LHCN-M2 (cell line): ENCODE measurements at places on chromosomes 1 and 21. TPM values are rescaled to one million over a fixed set of nuclear protein-coding genes. Genes with fewer than 3 reads are reported as not detected.

DNA sequence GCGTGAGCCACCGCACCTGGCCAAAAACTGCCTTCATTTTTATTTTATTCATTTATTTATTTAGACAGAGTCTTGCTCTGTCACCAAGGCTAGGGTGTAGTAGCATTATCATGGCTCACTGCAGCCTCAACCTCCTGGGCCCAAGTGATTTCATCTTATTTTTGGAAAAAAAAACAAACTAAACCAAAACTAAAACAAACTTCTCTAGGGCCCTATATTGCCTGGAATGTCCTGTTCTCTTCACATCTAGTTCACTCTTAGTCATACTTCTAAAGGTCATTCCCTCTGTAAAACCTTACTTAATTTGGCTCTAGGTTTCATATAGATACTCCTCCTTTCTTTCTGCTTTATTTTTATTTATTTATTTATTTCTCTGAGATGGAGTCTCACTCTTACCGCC lies 15.6 kb downstream of the RPS27 start:
- DNase-seq, result peak; percentile 66

The ANGPTL7 gene
- total RNA-seq, result not detected in 2 replicates

DNA sequence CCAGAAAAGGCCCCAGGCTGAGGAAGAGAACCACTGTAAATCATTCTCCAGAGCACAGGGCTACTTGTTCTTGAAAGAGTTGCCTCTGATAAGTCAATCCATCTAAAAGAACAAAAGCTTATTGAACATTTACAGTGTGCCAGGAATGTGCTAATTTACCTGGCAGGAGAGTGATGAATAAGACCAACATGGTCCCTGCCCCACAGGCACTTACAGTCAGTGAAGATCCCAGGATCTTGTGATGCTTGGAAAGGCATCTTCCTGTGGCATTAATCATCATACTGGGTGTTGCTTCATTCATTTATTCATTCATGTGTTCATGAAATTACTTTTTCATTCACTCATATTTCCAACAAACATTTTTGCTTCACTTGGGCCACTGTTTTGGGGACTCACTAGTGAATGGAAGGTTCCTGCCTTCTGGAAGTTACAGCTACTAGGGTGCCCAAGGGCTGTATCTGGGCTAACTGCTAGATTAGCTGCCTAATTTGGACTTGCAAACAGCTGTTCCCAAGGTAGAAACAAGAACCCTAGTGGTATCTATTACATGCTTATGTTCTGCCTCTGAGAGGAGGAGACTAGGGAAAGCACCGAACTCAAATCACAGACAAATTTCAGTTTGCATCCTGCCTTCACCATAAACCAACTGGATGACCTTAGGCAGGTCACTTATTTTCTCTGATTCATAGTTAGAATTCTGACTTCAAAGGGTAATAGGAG lies 133.5 kb downstream of the CLIC6 start:
- peak; percentile 35 for DNase-seq

The SSR2 gene
- 229 and 351 TPM in 2 replicates for total RNA-seq

The NUP210L gene
- not detected in 2 replicates for total RNA-seq

The UBE2G2 gene
- 54.5 and 55.5 TPM in 2 replicates for total RNA-seq

The CDC14A gene
- 5.8 and 6.7 TPM in 2 replicates for total RNA-seq
